Uterus (tissue), 4 donors: ENCODE measurements at places on chromosomes 5 and 9.

DNA sequence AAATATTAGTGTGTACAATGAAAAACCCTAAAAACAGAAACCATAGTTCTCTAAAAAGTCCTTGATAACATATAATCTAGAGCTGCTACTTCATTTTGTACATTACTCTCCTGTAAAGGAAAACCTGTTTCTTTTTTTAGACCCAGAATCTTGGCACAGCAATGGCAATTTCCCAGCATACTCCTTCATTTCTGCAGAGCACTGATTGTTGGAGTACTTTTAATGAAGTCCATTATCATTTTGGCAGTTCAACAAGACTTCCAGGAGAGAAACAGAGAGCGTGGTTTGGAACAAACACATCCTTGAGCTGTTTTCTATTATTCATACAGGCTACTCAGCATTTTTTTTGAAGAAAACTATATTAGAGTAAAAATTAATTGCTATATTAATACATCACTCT is 22.7 kb upstream of the MROH2B start:
- no peak for DNase-seq

GRCh38 chr5:171201310-171201709 is 107.7 kb upstream of the TLX3 start:
- no peak for DNase-seq

GRCh38 chr5:173762930-173763329 is 125.2 kb upstream of the CPEB4 start:
- DNase-seq = no peak

GRCh38 chr5:112342389-112342788 is 76.7 kb downstream of the EPB41L4A start:
- no peak for DNase-seq

DNA sequence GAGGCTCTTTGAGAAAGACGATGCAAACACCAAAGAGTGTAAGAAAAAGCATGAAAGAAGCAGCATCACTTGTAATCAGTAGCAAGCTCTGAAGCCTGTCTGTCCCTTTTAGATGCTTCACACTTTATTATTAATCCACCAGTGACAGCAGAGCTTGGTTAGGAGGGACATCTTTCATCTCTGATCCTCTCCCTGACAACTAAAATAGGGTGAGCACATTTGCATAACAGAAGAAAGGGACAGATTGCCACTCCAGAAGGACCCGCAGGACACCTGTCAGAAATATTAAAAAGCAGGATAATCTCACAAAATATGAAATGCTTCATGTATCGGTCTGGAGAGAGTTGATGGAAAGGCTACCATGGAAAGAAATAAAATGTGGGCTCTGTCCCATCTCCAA is 71.4 kb upstream of the MAP1B start:
- no peak for DNase-seq

DNA sequence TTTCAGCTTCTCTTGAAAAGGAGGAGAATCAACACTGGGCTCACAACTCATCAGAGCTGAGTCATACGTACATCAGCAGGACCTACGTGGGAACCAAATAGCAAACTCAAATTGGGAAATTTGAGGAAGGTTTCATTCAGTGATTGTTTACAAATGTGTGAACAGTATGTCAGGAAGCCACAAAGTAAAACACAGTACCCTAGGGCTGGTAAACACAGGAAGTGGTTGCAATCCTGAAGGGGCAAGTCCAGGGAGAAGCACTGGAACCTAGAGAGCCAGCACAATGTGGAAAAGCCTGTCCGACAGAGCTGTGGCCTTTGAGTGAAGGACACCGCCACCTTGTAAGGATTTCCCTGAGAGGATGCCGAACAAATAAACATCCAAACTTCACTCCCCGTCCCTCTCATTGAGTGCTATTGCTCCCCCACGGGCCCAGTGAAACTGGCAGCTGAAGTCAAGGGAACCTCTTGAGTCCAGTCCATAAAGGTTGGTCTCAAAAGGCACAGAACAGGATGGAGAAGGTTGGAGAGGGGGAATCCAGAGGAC is 26.7 kb upstream of the RICTOR start:
- DNase-seq = no peak

GRCh38 chr9:127706836-127707241 is at the start of gene CFAP157:
TSS of gene CFAP157 (plus strand) at chr9:127706988. CDS start at chr9:127707032, 44 bp downstream.
- DNase-seq = no peak

GRCh38 chr9:129405827-129406213 is 215.1 kb downstream of the C9orf50 start:
- DNase-seq = no peak

DNA sequence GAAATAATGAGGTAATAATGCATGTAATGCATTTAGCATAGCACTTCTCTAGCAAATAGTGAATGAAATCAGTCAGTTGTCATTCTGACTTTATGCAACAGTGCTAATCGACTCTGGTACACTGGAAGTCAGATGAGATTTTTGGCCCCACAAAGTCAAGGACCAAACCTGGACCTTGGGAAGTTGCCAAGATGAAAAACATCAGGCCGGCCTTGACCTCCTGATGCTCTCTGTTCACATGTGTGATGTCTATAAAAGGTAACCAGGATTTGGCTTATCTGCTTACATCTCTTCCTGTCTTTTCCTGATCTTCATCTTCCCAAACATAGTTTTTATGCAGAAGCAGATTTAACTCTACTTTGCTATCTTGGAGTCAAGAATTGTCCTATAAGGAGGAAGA is 39.5 kb downstream of the SLC22A5 start:
- no peak for DNase-seq

DNA sequence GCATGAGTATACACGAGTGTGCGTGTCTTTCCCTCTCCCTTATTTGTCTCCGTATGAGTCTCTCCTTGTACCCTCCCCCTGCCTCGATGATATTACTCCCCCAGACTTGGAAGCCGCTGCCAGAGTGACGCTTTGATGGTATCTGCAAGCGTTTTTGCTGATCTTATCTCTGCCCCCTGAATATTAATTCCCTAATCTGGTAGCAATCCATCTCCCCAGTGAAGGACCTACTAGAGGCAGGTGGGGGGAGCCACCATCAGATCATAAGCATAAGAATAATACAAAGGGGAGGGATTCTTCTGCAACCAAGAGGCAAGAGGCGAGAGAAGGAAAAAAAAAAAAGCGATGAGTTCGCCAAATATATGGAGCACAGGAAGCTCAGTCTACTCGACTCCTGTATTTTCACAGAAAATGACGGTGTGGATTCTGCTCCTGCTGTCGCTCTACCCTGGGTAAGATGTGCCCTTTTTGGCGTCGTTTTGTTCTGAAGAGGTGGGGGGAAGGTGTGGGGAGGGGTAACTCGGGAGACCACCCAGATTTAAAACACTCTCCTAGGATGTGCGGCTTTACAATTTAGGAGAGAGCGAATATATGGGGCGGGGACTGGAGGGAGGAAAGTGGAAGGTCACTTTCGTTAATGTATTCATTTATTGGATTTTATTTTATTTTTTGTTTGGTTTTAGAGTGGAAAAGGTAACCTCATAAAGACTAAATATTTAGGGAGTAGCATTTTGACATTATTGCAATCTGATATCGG is at the start of gene GABRG2:
Gene GABRG2 (plus strand): TSS at position 119 of the 757 bp plus-strand sequence. CDS start 227 bp downstream, at position 346.
- no peak for DNase-seq

DNA sequence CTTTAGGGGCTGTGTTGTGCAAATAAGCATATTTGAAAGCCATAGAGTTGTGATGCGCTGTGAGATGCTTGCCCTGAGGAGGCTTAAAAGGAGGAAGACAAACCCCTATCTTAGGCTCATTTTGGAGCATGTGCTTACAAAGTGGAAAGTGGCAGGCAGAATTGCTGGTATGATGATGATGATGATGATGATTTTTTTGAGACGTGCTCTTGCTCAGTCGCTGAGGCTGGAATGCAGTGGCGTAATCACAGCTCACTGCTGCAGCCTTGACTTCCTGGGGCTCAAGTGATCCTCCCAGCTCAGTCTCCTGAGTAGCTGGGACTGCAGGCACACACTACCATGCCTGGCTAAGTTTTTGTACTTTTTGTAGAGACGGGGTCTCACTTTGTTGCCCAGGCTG is 1.7 kb downstream of the CNOT8 start:
- no peak for DNase-seq

DNA sequence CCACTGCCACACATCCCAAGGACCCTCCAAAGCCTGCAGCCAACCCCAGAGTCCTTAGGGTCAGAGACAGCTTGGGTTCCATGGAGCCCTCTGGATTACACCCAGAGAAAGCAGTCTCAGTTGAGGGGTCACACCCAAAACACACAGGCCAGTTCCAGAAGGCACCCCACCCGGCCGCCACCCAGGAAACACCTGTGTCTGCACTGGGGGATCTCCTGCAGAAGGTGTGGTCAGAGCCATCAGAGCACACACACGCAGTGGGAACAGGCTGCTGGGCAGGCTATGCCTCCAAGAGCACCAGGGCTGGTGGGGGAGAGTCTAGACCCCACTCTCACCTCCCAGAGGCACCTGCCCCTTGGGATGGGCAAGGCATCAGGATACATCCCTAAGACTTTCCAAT is 27.3 kb downstream of the NIPAL4 start:
- no peak for DNase-seq

- DNase-seq = no peak
Measured at GRCh38 chr9:137115394-137116026, 977 bp upstream of the DPP7 start.

- no peak for DNase-seq
Measured at GRCh38 chr9:75452512-75452911, 364.2 kb downstream of the OSTF1 start.

DNA sequence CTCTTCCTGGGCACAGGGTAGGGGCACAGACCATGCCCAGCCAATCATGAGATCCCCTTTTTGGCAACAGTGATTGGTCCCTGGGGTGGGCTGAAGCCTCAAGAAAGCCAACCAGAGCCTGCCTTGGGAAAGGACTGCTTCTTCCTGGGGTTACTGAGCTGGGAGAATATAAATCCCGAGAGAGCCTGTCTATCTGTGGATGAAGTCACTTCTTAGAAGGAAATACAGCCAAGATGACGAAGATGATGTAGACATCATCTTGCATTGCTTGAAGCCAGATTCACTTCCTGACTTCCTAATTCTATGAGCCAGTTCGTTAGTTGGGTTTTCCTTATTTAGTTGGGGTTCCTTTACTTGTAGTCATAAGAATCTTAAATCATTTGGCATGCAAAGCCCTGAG is 50.1 kb upstream of the PWWP2A start:
- DNase-seq = peak; percentile 23
